ENCODE measurements at places on chromosomes 1 and 21. TPM values are rescaled to one million over a fixed set of nuclear protein-coding genes. Genes with fewer than 3 reads are reported as not detected.

DNA sequence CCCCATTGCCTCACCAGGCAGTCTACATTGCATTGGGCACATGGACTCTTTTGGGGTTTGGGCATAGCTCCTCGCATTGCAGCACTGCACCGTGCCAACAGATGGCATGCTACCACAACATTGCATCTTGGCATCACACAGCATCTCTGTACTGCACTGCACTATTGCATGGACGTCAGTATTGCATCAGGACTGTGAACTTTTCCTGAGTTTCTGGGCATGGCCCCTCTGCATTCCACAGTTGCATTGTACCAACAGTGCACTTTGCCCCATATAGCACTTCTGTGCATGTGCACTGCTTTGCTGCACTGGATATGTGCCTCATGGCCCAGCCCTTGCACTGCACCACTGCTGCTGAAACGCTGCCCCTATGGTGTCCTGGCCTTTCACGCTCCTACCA lies 9.6 kb downstream of the PTPRU start:
- no peak for DNase-seq

DNA sequence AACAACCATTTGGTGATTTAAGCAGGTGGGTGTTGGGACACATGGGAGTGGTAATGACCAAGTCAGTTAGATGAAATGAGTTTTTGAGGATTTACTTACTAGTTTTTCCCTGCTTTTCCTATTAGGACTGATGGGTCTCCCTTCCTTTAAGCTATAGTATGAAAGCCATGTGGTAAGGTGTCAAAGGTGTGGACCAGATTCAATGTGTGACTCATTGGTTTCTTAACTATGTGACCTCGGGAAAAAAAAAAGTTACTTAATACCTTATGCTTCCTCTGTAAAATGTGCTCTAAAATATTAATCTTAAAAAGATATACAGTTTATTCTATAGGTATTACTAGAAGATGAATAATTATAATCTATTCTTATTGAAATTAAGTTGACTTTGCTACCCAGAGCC lies 93.7 kb downstream of the DUSP10 start:
- no peak for DNase-seq

DNA sequence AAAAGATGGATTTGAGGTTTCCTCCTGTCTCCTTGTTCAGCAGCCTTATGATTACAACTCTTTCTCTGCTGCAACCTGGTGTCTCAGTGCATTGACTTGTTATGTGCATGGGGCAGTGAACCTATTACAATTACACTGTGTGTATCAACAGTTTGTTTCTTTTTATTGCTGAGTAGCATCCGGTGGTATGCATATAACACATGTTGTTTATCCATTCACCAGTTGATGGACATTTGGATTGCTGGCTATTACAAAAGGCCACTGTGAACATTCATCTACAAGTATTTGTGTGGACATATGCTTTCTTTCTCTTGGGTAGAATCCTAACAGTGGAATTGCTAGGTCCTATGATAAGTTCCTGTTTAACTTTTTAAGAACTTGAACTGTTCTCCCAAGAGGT lies 65.9 kb downstream of the FMO4 start:
- DNase-seq = no peak

DNA sequence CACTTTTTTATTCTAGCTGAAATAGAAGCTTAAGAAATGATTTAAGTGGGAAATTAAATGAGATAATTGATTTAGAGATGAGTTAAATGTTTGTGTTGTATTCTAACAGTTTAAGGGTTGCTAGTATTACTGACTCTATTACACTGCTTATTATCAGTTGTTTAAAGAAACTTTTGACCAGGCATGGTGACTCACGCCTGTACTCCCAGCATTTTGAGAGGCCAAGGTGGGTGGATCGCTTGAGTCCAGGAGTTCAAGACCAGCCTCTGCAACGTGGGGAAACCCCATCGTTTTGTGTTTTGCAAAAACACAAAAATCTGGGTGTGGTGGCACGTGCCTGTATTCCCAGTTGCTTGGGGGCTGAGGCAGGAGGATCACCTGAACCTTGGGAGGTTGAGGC lies 14.2 kb downstream of the CLIC4 start:
- DNase-seq = no peak

DNA sequence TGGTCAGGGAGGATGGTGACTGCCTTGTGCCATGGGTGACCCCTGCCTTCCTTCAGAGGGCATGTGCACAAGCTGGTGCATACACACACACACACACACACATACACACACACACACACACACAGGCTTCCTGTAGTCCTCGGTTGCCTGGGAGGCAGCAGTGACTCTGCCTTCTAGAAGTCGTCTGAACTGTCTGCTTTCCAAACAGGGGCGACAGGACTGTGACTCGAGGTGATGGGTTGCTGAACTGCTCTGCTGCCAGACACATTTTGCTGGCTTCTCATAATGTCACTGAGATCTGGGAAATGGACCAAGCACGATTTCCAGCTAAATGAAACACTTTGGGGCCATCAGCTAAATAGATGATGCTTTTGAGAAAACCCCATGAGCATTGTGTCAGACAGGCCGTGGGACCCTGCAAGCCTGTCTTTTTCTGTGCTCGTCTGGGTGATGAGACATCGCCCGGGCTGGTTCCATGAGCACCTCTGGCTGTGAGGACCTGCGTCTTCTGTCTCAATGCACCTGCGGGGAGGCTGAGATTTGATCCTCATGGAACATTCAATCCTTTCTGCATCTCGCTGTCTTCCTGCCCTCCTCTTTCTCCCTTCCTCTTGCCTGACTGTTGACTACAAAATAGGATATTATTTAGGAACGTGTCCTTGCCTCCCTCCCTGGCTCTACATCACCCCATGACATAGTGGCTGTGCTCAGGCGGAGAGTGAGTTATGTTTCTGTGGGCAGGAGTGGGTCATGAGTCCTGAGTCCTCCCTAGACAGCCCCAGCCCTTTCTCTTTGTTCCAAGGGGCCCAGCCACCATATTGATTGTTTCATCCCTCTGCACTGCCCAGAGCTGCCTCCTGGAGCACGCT lies 436.8 kb downstream of the CAMTA1 start:
- no peak for DNase-seq

GRCh38 chr1:31977385-31978131 lies 36.1 kb upstream of the KHDRBS1 start:
- DNase-seq = no peak

- DNase-seq = no peak
Observed at GRCh38 chr1:50438945-50439344, 15.7 kb upstream of the DMRTA2 start.

DNA sequence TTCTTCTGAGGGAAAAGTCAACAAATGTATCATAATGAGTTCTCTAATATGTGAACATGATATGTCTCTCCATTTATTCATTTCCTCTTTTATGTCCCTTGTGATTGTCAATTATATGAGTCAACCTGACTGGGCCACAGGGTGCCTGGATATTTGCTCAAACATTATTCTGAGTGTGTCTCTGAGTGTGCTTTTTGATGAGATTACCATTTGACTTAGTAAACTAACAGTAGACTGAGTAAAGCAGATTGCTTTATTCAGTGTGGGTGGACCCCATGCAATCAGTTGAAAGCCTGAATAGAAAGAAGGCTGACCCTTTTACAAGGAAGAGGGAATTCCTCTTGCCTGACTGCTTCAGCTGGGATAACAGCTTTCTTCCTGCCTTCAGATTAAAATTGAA lies 142.6 kb downstream of the SLC35F3 start:
- no peak for DNase-seq

DNA sequence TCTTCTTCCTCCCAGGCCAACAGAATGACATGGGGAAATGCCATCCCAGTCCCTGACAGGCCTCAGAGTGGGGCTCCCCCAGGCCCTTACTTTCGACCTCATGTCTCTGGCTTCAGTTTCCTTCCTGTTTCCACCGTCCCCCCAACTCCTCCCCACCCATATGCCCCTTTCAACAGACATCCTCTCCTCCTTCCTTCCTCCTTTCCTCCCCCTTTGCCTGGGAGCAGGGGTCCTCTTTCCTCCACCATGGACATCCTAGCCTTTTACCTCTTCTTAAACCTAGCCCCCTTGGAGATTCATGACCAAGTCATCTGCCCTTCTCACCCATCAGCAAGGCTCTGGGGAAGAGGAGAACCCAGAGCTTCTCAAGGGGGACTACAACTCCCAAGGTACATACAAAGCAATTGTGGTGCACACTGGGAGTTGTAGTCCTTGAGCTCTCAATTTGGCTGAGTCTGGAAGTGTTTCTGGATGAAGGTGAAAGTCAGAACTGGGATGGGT lies 4.0 kb downstream of the ZBTB7B start:
- peak; percentile 23 for DNase-seq

DNA sequence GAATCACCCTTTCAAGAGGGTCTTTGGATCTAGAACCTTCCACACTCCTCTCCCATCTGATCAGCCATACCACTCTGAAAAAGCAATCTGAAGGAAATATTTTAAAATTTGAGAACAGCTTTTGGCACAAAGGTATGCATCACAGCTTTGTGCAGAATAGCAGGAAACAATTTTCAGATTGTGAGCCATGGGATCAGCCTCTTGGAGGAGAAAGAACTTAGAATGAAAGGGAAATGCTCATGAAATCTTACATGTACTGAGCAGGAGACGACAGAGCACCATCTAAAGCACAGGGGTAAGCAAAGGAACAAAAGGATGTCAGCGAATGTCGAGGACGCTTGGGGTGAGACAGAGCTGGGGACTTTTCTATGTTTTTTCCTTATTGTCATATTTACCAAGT lies 54.4 kb downstream of the EDN2 start:
- DNase-seq = no peak

DNA sequence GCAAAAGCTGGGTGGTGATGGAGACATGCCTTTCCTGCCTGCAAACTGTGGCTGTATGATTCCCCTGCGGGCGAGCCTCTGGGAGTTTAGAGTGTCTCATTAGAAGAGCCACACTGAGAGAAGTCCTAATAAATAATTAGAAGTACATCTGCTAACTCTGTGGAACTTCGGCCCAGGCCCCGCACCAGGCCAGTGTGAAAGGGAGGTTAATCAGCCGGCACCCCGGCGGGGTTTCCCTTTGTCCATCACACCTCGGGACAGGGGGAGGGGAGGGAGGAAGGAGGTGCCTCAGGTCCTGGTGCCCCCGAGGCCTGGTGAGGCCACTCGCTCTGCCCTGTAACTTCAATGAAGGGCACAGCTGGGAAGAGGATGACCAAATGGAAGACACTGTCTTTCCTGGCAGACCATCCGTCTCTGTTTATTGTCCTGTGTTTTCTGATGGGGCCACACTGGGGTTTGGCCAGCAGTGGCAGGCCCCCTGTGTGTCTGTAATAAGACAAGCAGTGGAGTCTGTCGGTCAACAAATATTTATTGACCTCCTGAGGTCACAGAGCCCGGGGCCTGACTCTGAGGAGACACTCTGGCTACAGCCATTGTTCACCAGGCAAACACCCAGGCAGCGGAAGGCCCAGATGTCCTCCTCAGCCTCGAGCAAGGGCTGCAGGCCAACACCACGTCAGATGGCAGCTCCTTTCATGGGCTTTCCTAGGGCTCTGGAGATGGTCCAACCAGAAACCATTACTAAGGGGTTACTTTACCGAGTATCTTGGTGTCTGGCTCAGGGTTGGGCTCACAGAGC lies 267.5 kb upstream of the RAB4A start:
- peak; percentile 48 for DNase-seq

GRCh38 chr1:116881879-116882520 lies 27.7 kb upstream of the PTGFRN start:
- peak; percentile 49 for DNase-seq

S100A5 gene
- total RNA-seq = not detected

OPRD1 gene
- total RNA-seq = 1.4 TPM

MYOG gene
- not detected for total RNA-seq

PRR9 gene
- total RNA-seq = not detected

SFPQ gene
- 385 TPM for total RNA-seq

Measured in spinal cord (tissue), 10 donors.